ENCODE measurements at places on chromosomes 7 and 10. TPM values are rescaled to one million over a fixed set of nuclear protein-coding genes. Genes with fewer than 3 reads are reported as not detected.

Gene ARL3
- total RNA-seq: 8.4 TPM

Gene AKR1C1
- total RNA-seq: 3.2 TPM

Gene COL28A1
- total RNA-seq: not detected

Gene NEURL1
- total RNA-seq: 0.15 TPM

Gene PLXDC2
- total RNA-seq: under 0.01 TPM

Gene ANKRD7
- 2.0 TPM for total RNA-seq

Gene ZCCHC24
- total RNA-seq: 1.9 TPM

Gene FBXL13
- total RNA-seq: 4.4 TPM

Gene SPACDR
- total RNA-seq: 0.32 TPM

Gene MCM7
- 104 TPM for total RNA-seq

Gene PLAC9
- 2.9 TPM for total RNA-seq

Gene ADRA2A
- not detected for total RNA-seq

Gene PAPOLB
- total RNA-seq: 0.15 TPM

Gene SPDYE9
- not detected for total RNA-seq

Gene H2BK1
- total RNA-seq: not detected

Data from epithelial cell of umbilical artery (primary cell).